NCI-H2171 treated with DMSO at 0.1 percent for 48 hours (cell line): ENCODE measurements at places on chromosomes 5 and 9.

DNA sequence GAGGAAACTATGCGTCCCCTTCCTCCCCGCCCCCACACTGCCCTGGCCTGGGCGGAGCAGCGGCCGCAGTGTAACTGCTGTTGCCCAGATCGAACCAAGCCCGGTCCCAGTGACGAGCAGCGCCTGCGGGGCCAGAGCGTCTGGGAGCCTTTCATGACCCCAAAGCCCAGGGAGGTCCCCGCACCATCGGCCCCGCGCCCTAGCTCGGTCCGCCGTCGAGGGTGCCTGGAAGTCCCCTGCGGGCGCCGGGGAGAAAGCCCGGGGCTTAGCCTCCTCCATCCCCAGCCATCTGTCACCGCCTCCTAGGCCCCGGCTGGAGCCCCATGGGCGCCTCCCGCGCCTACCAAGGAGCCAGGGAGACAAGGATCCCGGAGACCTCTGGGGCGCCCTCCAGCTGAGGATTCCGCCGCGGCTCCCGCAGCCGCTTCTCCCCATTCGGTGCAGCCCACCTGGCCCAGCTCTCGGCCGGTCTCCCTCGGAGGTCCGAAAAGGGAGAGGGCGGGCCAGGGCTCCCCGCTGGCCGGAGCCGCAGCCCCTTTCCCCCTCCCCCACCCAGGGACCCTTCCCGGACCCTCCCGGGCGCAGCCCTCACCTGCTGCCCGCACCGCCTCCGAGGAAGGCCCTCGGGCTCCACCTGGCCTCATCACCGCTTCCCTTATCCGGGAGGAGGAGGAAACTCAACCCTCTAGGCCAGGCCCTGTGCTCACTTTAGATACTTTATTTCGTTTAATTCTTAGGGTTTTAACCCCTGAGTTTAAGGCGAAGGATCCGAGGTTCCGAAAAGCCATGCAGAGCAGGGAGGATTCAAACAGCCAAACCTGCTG, 45.6 kb downstream of the APTX start:
- DNase-seq: no peak

- DNase-seq: no peak
These were observed 91.0 kb downstream of the FOXD1 start for GRCh38 chr5:73357576-73357975.

GRCh38 chr5:163712011-163712410, 206.6 kb downstream of the MAT2B start:
- no peak for DNase-seq

GRCh38 chr5:168163966-168164365, 127.5 kb upstream of the WWC1 start:
- DNase-seq: no peak

- DNase-seq: peak; percentile 56
These were observed 353.6 kb downstream of the SLIT3 start for GRCh38 chr5:168947212-168947868.

GRCh38 chr9:90442723-90443122, 199.9 kb downstream of the DIRAS2 start:
- no peak for DNase-seq

DNA sequence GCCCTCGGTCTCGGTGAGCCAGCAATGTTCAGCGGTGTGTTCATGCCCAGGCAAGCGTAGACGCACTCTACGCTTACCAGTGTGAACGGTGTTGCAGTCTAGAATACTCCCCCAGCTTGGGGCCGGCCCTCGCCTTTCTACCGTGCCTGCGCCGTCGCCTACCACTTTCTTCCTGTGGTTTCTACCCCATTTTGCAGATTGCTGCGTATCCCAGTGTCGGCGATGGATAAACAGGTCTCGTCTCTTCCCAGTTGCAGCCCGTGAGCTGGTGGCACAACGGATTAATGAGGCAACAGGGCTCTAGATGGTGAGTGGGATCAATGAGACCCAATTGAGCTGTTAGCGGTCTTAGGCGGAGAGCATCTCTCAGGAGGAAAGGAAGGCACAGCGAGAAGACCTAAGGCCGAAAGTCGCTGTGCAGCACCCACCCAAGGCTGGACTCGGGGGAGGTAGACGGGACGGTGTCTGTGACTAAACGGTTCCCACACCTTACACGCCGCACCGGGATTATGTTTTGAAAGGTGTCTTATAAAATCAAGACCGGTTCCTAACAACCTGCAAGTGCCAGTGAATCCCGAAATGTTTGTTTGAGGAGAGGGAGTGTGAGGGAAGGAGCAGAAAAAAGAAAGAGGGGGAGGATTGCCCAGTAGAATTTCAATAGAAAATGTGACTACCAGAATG, 5.8 kb downstream of the OTP start:
- DNase-seq: no peak

DNA sequence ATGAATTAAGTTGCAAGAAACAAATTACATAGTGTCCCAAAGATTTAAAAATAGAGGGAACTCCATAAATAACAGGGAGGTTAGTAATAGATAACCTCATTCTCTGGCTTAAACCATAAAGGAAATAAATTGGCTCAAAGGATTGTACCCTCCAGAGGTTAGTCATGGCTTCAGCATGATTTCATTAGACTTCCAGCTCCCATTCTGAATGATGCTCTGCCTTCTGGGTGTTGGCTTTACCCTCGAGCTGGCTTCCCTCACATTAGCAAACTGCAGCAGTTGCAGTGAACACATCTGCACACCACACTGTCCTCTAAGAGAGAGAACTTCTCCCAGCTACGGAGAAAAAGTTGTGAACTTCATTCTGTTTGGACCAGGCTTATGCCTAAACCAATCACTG, 70.4 kb downstream of the RGS7BP start:
- no peak for DNase-seq

DNA sequence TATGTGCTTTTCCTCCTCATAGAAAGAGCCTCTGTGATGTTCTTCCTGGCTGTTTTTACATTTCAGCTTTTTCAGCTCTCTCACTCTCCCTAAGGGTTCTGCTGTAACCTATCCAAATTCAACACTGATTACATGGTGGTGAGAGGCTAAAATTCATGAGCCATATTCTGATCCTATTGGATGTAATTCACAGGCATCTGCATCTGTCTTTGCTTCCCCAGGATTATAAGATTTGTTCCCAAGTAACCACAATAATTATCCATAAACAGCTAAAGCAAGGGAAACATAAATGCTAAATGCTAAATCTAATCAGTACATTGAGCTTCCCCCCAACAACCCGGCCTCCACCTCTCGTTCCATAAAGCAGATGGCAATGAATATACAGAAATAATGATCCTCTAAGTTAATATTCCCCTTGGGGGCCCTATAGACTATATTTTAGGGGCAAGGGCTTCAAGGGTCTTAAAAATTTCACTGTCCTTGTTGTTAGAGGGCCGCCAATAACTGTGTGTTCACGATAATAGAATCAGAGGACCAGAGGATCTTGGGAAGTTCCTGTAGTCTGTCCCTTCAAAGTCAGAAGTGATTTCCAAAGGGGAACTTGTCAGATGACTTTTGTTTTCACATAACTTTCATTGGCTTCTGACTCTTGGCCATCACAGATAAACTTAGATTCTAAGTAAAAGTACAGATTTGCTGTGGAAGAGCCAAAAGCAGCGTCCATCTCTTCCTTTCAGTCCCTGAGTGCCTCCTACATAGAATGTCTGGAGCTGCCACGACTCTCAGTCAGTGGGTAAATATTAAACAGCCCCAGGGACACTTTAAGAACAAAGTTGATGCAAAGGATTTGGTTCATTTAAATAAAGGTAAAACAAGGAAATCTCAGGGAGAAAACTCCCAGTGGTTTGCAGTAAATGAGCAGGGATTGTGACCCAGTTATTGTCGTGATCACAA, 125.6 kb downstream of the ALDH1A1 start:
- no peak for DNase-seq

DNA sequence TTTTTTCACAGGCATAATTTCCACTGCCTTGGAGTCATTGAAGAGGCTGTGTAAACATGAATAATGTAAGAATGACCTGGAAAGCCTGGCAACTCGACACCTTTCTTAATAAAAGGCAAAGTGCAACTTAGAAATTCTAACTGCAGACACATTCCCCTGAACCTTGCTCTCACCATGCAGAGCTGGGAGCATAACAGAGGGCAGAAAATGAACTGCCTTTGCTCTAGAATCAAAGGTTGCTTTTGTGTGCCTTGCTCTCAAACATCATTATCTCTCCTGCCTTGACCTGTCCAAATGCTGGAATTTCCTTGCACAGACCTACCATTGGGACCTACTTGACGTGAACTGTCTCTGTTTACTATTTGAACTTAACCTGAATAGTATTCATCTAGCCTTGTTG, 462.0 kb upstream of the ZNF462 start:
- no peak for DNase-seq

DNA sequence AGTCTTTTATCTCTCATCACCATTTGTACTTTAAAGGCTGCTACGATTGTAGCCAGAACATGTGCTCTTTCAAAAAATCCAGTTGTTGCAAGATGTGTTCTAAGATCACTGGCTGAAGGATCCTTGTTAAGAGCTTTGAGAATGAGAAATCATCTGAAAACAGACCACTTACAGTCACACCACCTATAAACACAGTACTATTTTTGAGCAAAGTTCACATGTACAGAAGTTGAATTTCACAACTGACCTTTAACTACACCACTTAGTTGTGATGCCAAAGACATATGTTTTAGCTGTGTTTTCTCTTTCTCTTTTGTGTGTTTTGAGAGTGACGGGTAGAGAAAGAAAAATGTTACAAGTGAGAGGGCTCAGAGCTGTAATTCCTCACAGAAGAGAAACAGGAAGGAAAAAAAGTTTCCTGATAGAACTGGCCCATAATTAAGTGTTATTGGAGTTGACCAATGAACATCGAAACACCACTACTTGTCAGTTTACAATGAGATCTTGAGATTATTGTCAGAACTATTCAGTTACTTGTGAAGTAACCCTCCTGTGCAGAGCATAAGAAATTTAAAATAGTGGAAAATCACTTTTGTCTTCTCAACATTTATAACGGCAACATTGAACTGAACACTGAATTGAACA, 245.4 kb downstream of the MLLT3 start:
- DNase-seq: no peak

GRCh38 chr5:130138406-130139045, 234.3 kb downstream of the CHSY3 start:
- DNase-seq: peak; percentile 55

DNA sequence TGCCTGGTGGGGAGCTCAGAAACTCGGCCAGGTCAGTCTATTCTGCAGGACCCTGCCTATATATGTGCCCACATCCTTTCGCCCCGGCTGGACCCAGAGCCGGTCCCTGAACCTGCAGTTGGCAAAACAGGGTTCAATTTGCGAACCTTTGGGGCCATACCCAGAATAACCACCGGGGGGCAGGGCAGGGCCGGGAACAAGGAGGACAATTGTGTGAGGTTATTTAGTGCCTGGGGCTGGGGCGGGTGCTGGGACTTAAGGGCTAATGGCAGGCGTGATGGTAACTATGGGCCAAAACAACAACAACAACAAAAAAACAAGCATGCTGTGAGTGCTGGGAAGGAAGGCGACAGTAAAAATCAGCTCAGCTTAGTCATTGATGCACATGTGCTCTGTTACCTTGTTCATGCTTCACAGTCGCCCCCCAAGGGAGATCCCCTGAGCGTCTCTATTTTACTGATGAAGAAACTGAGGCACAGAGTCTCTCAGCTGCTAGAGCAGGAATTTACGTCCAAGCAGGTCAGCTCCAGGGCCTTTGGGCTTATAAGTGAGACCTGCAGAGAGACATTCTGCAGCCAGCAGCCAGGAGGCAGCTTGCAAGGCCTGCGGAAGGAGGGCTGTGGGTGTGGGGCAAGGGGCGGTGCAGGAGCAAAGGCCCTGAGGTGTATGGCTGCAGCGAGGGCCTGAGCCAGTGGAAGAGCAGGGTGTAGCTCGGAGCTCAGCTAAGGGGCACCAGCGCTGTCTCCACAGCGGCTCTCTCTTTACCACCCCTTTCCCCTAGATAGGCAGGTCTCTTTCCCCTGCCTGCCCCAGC, 106.0 kb downstream of the PHF2 start:
- DNase-seq: peak; percentile 56

GRCh38 chr9:120857481-120857880, 14.8 kb upstream of the PSMD5 start:
- DNase-seq: no peak

GRCh38 chr9:3946840-3947587, 352.9 kb downstream of the GLIS3 start:
- DNase-seq: no peak

GRCh38 chr9:23615569-23615968, 210.5 kb downstream of the ELAVL2 start:
- no peak for DNase-seq

DNA sequence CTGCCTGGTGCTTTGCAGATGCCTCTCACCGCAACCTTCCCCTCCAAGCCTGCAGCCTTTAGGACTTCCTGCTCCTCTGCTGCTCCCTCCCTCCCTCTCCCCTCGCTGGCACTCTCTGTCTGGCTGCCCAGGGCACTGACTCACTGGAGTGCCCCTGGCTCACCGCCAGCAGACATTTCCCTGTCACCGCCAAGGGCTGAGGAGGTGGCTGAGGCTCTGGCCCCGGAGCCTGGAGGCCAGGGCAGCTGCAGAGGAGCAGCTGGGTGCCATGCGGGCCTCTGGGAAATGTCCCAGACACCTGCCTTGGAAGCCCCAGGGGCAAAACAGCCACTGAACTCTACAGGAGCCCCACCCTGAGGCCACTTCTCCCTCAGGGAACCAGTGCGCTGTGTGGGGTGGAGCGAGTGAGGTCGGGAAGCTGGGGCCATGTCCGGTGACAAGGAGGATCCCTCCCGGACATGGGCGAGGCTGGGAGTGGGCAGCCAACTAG, 53.4 kb downstream of the TENT4A start:
- peak; percentile 74 for DNase-seq

DNA sequence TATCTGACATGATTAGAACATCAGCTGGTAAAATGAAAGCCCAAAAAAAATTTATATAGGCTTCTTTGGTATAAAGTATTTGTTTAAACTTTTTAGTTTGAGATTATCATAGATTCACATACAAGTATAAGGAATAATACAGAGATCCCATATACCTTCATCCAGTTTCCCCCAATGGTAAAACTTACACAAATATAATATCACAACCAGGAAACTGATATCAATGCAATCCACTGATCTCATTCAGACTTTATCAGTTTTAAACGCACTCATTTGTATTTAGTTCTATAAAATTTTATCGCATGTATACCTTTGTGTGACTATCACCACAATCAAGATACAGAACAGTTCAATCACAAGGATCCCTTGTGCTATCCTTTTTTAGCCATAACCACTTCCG, 3.8 kb downstream of the FAM114A2 start:
- DNase-seq: no peak

DNA sequence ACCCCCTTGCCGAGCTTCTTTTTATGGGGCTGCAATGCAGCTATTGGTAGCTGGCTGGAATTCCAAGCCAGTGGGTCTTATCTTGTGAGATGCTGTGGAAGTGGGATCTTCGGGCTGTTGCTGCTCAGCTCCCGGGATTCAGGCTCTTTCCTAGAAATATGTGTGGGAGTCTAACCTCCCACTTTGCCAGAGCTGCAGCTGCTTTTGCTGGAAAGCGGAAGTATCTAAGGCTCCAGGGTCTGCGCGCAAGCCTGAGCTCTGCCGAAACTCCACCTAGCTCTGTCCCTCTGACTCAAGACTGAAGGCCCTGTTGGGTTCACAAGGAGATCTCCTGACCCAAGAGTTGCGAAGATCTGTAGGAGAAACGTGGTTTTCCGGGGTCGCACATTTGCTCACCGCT, 151.1 kb upstream of the ANKRD55 start:
- DNase-seq: no peak
